Activated CD4-positive, alpha-beta T cell treated with anti-CD3 and anti-CD28 coated beads for 24 hours (primary cell): ENCODE measurements at places on chromosomes 11 and 22.

GRCh38 chr22:46777609-46777970 is 15.1 kb downstream of the TBC1D22A start:
- peak; percentile 36 for DNase-seq

DNA sequence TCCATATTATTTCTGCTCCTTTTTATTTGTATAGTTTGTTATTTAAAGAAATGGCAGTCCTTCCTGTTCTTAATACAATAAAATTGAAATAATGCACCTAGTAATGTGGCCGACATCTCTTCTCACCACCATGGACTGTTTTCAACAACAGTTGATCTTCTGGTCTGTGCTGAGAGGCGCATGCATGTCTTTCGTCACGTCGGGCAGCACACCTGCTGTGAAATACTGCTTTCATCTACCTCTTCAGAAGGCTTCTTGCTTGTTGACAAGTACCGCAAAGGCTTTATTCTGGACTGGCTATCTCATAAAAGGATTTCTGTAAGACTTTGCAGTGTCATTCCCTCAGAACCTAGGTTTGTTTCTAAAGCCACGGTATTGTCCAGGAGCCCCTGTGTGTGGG is 13.9 kb upstream of the MYO18B start:
- DNase-seq, result no peak

DNA sequence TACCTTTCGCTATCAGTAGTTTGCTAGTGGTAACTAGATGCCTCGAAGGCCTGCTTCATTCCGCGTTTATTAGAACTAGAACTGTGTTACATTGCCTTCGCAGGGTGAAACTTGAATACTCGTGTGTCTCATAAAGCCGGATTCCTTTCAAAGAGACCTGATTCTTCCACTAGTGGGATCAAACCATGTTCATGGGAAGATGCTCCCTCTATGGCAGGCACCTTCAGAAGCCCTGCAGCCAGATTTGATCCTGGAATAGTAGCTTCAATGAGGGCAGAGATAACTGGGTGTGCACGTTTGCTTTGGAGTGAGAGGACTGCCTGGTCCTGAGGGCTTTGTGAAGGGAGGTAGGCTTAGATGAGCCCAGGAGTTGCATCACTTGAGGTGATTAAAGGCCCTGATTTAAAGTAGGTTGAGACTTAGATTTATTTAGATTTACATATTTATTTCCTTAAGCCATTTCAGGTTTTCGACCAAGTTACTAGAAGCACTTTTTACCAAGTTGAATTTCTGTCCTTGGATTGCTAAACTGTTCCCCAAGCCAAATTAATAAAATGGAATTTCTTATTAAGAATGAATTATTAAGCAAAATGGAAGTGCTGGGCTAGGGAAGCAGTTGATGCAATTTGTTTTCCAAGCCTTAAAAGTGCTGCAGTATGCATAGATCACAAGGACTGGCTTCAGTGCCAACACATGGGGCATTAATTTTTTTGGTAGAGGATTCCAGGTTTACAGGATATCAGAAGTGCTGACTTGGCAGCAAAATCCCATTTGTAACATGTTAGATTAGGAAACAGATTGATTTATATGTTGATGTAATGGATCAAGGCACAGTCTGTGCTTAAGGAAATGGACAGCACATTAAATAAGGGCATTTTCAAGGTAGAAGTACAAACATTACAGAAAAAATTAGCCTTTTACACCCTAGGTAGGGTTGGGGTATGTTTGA is 32.9 kb downstream of the APLP2 start:
- DNase-seq, result no peak

DNA sequence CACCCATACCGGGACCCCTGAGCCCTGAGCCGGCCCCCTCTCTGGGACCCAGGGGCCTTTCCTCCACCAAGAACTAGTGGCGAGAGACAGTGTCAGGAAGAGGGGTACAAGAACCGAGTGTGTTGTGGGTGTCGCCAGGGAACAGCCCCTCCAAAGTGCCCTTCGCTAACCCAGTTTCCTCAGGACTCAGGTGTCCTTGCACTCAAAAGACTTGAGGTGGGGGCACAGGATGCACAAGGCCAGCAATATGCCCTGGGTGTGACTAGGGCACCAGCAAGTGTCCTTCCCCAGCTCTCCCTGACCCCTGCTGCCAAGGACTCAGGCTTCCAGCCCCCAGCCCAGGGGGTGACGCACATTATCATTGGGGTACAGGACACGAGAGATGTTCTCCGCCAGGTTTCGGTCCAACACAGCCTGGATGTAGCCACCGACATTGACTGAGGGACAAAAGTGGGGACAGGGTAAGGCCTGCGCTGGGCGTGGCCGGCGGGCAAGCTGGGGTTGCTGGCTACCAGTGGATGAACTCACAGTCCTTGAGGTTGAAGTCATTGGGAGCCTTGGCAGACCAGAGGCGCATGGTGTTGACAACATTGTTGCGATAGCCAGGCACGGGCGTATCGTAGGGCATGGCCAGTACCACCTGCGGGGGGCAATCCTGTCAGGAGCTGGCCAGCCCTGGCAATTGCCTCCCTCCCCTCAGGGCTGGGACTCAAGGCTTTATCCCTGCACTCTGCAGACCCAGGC is 4.7 kb downstream of the PYGM start:
- DNase-seq, result no peak

GRCh38 chr11:27296497-27296896 is 66.5 kb downstream of the CCDC34 start:
- no peak for DNase-seq

GRCh38 chr11:12125609-12126149 is 15.3 kb downstream of the MICAL2 start:
- DNase-seq, result no peak

DNA sequence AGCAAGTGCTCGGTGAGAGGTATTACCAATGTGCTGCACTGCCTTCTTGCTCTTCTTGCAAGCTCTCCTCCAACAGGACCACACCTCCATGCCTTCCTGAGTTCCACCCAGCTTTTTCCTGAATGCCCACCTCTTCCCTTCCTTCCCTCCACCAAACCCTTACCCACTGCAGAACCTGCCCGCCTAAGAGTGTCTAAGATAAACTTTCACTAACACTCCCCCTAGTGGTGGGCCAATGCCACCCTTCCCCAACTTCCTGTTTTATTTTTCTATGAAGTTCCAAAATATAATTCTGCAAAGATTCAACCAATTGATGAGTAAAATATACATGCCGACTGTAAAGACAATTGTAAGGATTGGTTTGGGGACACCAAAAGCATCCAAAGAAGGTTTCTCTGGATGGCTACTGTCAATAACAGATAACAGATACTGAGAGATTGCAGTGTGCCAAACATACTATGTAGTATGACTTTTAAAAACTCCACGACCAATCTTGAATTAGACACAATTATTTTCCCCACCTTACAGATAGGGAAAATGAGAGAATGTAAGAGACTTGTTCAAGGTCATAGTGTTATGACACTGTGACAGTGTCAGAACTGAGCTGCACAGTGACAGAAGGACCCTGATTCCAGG is 38.6 kb upstream of the BMAL1 start:
- peak; percentile 54 for DNase-seq

- DNase-seq, result no peak
These were observed 3.2 kb upstream of the TBX1 start for GRCh38 chr22:19757140-19757984.

DNA sequence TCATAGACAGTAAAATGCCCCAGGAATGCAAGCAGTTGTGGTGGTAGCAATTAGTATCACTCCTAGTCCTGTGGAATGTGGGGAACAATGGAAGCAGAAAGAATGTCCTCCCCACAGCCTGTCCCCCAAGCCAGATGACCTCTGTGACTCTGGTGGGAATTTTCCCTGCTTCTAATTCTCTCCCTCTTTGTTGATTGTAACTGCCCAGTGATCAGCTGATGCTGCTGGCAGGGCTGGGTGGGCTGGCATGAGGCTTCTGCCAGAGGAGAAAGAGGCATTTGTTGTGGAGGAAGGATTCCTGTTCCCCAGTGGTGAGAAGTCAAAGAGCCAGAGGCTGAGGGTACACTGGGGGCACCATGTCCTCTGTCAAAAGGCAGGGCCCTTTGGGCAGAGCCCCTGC is 116.7 kb upstream of the NCAM1 start:
- DNase-seq, result no peak

DNA sequence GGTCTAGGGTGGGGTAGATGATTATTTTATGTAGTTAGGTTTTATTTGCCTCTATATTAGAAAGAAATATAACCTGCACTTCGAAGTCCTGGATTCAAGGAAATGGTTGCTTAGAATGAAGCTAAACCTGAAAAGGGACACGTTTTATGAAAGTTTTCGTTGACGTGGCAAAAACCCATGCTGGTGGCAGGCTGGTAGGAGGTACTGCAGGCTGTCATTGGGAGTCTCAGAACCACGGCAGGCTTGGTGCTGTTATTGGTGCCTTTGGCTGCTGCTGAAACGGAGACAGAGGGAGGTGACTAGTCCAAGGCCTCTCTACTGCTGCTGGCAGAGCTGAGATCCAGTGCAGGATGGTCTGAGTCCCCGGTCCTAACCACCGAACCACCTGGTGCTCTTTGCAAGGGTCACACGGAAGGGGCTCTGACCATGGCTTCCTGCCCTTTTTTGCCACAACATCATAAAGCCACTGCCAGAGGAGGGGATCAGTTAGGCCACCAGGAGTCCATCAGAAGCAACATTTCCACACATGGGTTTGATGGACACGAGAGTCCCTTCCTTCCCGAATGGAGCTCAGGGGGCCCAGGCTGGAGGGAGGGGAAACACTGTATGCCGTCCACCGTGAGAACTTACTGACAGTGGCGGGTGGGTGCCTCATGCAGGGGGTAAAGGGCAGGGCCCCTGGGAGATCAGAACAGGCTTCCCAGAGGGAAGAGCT is 13.4 kb downstream of the CSF2RB start:
- no peak for DNase-seq

- DNase-seq, result no peak
These were observed 47.7 kb upstream of the NFRKB start for GRCh38 chr11:129943036-129943435.

- DNase-seq, result no peak
These were observed 4.6 kb upstream of the MICAL3 start for GRCh38 chr22:18028817-18029527.

- DNase-seq, result no peak
These were observed 936 bp downstream of the BRD1 start for GRCh38 chr22:49826603-49827270.

GRCh38 chr11:28495333-28495732 is 387.1 kb downstream of the METTL15 start:
- DNase-seq, result no peak

DNA sequence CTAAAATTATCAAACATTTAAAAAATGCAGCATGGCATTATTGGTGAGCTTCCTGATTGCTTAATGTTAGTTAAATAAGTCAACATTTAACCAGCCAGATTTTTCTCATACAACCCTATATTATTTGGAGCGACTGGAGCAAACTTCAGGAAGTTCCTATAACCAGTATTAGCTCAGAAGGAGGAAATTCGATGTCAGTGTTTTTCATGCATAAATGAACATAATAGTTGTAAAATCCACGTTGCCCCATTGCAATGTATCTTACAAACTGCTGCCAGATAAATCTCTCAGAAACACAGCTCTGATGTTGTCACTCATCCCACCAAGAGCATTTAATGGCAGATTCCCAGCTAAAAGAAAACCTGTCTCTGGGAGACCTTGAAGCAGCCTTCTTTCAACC is 278.5 kb downstream of the CASP12 start:
- DNase-seq, result no peak

DNA sequence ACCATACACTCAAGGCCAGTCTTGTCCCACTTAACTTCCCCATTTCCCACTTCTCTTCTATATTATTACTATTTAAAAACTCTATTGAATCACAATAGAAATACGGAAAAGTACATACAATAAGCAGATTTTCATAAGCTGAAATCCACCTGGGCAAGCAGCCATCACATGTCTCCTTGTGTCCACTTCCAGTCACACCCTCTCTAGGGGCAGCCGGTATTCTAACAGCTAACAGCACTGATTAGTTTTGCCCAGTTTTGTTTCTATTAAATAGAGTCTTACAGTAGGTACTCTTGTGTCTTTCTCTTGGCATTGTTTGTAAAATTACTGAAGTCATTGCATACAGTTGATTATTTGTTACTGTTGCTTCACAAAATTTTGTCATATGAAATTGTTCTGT is 37.8 kb downstream of the PPP6R3 start:
- DNase-seq, result no peak

GRCh38 chr11:66081505-66081904 is 11.4 kb downstream of the PACS1 start:
- peak; percentile 41 for DNase-seq
